ENCODE measurements at places on chromosomes 7 and 10.
A peak's percentile ranks its signal among the peaks of the same experiment; 100 is the strongest.

DNA sequence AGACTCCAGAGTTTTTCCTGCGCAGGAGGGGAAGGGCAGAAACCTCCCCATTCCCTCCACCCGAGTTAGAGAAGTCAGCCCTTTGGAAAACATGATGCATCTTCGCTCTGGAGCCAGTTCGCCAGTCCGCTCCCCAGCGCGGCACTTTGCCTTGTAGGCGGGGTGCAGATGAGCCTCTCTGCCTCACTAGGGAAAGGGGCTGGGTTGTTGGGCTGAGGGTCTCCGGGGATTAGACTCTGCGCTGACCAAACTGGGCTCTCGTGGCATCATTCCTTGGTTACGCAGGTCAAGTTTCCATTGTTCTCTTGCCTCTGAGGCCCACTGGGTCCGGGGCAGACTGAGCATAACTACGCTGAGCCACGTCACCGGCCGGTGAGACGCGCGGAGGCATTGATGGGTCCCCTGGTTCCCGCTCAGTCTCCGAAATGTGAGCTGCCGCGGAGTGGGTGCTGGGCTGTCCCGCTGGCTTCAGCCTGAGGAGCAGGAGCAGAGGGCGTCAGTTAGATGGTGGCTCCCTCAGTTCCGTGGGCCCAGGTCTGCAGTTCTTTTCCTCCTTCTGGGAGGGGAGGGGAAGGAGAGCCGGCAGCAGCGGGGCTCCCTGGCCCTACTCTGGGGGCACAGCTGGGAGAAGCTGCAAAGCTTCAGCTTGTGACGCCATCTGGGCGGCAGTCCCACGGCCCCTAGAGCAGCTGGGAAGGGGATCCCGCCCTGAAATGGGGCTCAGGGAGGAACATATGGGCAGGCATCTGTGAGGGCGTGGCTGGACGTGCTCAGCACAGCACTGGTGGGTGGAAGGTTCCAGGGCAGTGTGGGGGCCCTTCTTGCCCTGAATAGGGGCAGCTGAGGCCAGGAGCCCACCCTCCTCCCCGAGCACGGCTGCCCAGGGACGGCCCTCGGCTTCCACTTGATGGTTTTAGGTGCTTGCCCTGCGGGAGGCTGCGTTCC lies 121.3 kb upstream of the BTBD16 start:
- no peaks in the 10 kb centered on the region for H3K36me3 ChIP-seq
- no peak for DNase-seq
- H3K27ac ChIP-seq = peak overlapping the region; percentile 44
- H3K4me1 ChIP-seq = peaks cover 66% of the 10 kb centered on the region
- H3K4me3 ChIP-seq = no peak overlapping the region

GRCh38 chr7:50988465-50988864 lies 205.8 kb upstream of the GRB10 start:
- no peaks in the 10 kb centered on the region for H3K27me3 ChIP-seq
- DNase-seq = no peak
- no peak overlapping the region for H3K27ac ChIP-seq
- H3K4me3 ChIP-seq = no peak overlapping the region
- H3K4me1 ChIP-seq = no peaks in the 10 kb centered on the region
- H3K36me3 ChIP-seq = no peaks in the 10 kb centered on the region

DNA sequence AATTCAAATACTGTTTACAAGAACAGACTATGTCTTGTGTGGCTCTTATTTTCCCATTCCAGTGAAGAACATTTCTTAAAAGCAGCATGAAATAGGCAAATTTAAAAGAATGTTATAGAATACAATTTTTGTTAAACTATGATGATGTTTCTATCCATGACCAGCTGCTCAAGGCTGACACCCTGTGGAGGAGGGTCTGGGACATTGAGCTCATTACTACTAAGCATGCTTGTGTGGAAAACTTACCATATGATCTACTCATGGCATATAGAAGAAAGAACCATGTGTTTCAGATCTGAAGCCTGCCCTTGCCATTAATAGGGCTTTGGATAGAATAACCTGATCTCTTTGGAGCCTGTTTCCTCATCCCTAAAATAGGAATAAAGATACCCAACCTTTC lies 125.0 kb downstream of the FOXP2 start:
- no peak overlapping the region for H3K4me3 ChIP-seq
- no peaks in the 10 kb centered on the region for H3K4me1 ChIP-seq
- no peaks in the 10 kb centered on the region for H3K27me3 ChIP-seq
- no peaks in the 10 kb centered on the region for H3K36me3 ChIP-seq

DNA sequence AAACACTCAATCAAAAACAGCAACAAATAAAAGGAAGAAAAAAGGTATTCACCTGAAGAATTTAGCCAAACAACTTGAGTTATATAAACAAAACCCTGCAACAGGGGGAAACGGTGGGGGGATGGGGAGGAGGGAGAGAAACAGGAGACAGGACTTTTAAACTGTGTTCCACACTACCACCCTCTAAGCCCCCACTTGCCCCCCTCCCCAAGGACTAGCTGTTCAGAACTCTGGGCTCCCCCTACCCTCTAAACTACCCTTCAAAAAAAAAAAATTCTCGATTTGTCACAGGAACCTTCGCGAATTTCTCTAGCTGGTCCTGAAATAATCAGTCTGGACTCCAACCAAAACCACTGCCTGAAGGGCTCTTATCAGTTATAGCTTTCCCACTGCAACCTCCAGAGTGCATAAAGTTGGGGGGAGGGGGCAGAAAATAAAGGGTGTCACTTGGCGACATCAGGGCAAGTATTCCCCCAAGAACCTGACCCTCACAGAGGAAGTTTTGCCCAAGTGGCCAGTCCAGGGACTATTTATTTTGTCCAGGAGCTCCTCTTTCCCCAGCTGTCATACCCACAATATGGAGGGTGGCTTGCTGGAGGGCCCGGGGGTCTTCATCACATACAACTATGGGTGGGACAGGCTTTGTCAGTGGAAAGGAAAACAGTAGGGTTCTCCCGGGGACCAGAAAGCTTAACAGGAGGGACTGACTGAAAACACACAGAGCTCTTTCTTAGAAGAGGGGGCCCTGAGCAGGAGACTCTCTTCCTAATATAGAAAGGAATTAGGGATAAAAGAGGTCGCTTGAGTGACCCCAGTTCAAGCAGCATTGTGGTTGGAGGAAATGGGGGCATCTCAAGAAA lies 1.3 kb downstream of the UBE2H start:
- peak overlapping the region; percentile 91 for H3K4me3 ChIP-seq
- peaks cover under 1% of the 10 kb centered on the region for H3K36me3 ChIP-seq
- peaks cover 61% of the 10 kb centered on the region for H3K4me1 ChIP-seq
- peak overlapping the region; percentile 95 for H3K27ac ChIP-seq
- H3K27me3 ChIP-seq = no peaks in the 10 kb centered on the region

GRCh38 chr7:40717242-40717641 lies 582.4 kb downstream of the SUGCT start:
- no peaks in the 10 kb centered on the region for H3K36me3 ChIP-seq
- no peaks in the 10 kb centered on the region for H3K27me3 ChIP-seq
- peaks cover 8% of the 10 kb centered on the region for H3K4me1 ChIP-seq
- DNase-seq = no peak
- H3K27ac ChIP-seq = no peak overlapping the region

DNA sequence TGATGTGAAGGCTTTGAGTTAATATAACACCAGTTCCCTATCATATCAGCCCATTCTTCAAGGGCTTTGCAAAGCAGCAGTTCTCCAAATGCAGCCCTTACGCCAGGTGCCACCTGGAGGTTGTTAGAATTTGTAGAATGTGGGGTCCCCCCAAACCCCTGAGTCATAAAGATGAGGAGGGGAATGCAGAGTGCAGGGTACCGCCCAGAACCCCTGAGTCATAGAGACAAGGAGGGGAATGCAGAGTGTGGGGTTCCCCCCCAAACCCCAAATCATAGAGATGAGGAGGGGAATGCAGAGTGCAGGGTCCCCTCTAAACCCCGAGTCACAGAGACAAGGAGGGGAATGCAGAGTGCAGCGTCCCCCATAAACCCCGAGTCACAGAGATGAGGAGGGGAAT lies 605.8 kb downstream of the PTPRN2 start:
- H3K4me1 ChIP-seq = no peaks in the 10 kb centered on the region
- no peak overlapping the region for H3K27ac ChIP-seq
- H3K27me3 ChIP-seq = no peaks in the 10 kb centered on the region
- no peak overlapping the region for H3K4me3 ChIP-seq
- H3K36me3 ChIP-seq = no peaks in the 10 kb centered on the region

- H3K4me3 ChIP-seq = no peak overlapping the region
- H3K27me3 ChIP-seq = no peaks in the 10 kb centered on the region
Observed at GRCh38 chr10:1724921-1725488, 12.3 kb downstream of the ADARB2 start.

GRCh38 chr7:81882086-81882485 lies 112.2 kb upstream of the HGF start:
- no peaks in the 10 kb centered on the region for H3K27me3 ChIP-seq
- no peak overlapping the region for H3K4me3 ChIP-seq
- no peaks in the 10 kb centered on the region for H3K4me1 ChIP-seq
- no peak for DNase-seq
- H3K36me3 ChIP-seq = no peaks in the 10 kb centered on the region
- no peak overlapping the region for H3K27ac ChIP-seq

DNA sequence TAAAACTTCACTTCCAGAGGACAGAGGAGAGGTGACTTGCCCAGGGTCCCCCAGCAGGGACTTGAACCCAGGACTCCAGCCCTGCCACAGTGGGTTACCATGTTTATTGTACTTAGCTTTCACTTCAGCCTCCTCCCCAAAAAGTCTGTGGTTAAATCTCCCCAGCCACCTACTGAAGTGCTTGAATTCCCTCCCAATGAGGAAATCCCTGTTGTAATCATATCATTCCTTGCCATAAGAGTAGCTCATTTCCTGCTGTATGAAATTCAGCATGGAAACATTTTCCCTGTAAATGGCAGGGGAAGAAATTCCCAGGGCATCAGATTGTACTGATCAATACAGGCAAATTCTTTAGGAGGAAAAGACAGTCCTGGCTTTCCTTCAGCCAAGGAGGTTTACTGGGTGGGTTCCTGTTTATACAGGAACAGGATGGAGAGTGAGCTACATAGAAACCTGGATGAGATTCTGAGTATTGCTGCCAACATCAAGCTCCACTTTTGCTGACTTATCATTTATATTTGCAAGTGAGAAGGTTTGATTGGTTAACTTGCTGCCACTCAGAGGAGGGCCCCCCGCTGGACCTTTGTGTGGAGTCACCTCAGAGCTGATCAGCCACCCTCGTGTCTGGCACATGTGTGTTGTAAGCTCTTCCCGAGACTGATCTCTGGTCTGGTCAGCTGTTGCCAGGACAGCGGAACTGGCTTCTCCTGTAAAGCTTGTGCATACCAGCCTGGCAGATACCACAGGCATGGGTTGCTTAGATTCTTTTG lies 16.4 kb upstream of the PDZD8 start:
- peak overlapping the region; percentile 56 for H3K27ac ChIP-seq
- peaks cover 26% of the 10 kb centered on the region for H3K27me3 ChIP-seq
- no peak for DNase-seq
- no peaks in the 10 kb centered on the region for H3K4me1 ChIP-seq

GRCh38 chr10:4656576-4657194 lies 169.3 kb upstream of the AKR1E2 start:
- no peaks in the 10 kb centered on the region for H3K27me3 ChIP-seq
- H3K27ac ChIP-seq = no peak overlapping the region
- H3K4me3 ChIP-seq = no peak overlapping the region

DNA sequence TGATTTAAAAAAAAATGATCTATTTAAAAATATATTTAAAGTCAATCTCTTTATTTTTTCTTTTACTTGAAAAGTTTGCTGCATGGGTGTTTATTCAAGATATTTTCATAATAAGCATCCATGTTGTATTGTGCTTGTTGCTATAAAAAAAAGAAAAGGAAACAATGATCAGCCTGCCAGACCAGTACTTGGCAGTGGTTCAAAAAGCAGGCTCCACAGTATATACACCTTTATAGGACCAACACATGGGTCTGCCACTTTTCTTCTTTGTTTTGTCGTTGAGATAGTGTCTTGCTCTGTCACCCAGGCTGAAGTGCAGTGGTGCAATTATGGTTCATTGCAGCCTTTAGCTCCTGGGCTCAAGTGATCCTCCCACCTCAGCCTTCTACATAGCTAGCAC lies 228.0 kb downstream of the TWIST1 start:
- H3K4me1 ChIP-seq = no peaks in the 10 kb centered on the region
- no peaks in the 10 kb centered on the region for H3K27me3 ChIP-seq
- H3K36me3 ChIP-seq = no peaks in the 10 kb centered on the region
- H3K4me3 ChIP-seq = no peak overlapping the region
- no peak overlapping the region for H3K27ac ChIP-seq

DNA sequence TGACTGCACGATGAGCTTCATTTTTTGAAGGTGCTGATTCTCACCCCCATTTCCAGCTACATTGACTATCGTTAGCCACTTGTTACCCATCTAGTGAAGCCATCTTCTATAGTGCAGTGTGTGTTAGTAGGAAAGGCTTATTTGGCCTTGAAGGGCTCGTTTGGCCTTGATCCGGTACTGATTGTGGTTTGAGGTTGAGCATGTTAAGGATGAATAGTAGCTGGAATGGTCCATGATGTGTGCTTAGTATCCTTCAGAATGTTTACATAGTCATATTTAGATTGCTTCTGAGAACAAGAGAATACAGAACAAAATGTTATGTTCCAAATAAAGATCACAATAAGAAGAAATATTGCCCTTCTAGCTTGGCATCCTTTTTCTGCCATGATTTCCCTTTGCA lies 591.5 kb downstream of the AUTS2 start:
- no peaks in the 10 kb centered on the region for H3K27me3 ChIP-seq
- DNase-seq = no peak
- no peaks in the 10 kb centered on the region for H3K4me1 ChIP-seq
- H3K36me3 ChIP-seq = no peaks in the 10 kb centered on the region

DNA sequence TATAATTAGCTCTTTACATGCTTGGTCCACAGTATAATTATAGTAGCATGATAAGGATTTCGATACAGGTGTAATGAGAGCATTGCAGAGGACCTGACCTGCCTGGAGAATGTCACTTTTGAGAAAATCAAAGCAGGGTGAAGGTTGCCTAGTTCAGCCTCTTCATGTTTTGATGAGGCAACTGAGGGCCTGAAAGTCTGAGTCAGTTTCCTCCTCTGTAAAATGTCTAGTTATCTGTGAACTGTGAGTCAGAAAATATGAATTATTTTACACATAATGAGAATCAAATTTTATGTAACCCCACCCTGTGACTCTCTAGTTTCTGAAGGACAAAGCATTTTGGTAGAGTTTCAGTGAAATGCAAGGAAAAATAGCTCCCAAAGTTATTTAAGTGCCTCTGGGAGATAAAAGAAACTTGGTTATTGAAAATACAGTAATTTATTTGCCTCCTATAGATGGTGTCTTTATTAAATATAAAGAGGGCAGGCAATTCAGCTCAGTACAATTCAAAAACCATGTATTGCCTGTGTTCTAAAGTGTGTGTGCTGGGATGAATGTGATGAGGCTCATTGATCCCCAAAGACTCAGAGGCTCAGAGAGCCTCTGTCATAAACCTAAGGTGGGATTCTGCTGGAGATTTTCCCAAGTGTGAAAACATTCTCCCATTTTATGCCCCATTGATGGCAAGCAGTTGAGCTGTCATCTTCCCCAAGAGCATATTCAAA lies 37.3 kb upstream of the SAMD9L start:
- DNase-seq = no peak
- H3K27me3 ChIP-seq = peaks cover 2% of the 10 kb centered on the region
- no peak overlapping the region for H3K27ac ChIP-seq
- H3K4me1 ChIP-seq = no peaks in the 10 kb centered on the region
- H3K4me3 ChIP-seq = no peak overlapping the region

- peak overlapping the region; percentile 88 for H3K27ac ChIP-seq
- H3K27me3 ChIP-seq = no peaks in the 10 kb centered on the region
- H3K4me3 ChIP-seq = peak overlapping the region; percentile 32
- no peaks in the 10 kb centered on the region for H3K36me3 ChIP-seq
Observed at GRCh38 chr7:95545673-95546072, 50.6 kb downstream of the PDK4 start.

- H3K4me3 ChIP-seq = no peak overlapping the region
- peaks cover 5% of the 10 kb centered on the region for H3K36me3 ChIP-seq
- H3K4me1 ChIP-seq = peaks cover 8% of the 10 kb centered on the region
- DNase-seq = no peak
- H3K27ac ChIP-seq = no peak overlapping the region
- H3K27me3 ChIP-seq = no peaks in the 10 kb centered on the region
Observed at GRCh38 chr7:101094791-101095375, 9.6 kb downstream of the TRIM56 start.

Data from esophagus squamous epithelium (tissue), 5 donors.